ENCODE measurements at places on chromosomes 3 and 15.

GRCh38 chr3:86161493-86161892 lies 829.5 kb downstream of the VGLL3 start:
- no peak for DNase-seq

GRCh38 chr3:60582288-60582687 lies 669.0 kb downstream of the FHIT start:
- DNase-seq, result no peak

DNA sequence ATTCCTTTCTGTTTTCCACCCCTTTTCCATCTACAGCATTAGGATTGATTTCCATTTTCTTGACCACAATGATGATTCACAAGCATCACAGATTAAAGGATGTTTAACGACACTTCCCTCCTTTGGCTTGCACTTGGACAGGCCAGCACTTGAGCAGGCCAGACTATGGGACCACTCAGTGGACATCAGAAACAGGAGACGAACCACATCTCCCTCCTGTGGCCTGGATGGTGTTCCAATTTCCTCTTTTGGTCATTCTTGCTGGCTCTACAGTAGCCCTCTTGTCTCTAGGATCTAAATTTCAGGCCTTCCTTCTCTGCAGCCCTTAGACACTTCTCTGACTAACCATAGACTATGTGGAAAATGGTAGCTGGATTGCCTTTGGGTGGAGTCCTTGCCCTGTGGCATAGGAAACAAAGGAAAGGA lies 78.8 kb upstream of the BOC start:
- DNase-seq, result no peak

DNA sequence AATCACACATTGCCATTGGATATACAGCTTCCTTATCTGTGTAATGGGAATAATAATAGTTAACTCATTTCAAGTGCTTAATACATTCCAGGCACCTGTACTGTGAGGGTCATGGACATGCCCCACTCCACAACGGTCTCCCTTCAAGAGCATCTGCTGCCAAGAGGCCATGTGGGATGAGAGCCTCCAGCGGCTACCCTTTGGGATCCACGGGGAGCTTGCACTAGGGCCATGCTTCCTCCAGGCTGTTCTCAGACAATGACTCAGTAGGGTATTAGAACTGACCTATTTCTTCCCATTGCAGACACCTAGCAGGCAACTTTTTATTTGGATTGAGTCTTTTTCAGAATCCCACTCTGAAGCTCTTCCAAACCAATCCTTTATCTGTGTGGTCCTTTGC lies 1078.9 kb downstream of the TUSC7 start:
- DNase-seq, result no peak

- DNase-seq, result no peak
Observed at GRCh38 chr3:116947148-116947547, 237.6 kb downstream of the TUSC7 start.

GRCh38 chr15:77807115-77807514 lies 174.4 kb upstream of the LINGO1 start:
- no peak for DNase-seq

DNA sequence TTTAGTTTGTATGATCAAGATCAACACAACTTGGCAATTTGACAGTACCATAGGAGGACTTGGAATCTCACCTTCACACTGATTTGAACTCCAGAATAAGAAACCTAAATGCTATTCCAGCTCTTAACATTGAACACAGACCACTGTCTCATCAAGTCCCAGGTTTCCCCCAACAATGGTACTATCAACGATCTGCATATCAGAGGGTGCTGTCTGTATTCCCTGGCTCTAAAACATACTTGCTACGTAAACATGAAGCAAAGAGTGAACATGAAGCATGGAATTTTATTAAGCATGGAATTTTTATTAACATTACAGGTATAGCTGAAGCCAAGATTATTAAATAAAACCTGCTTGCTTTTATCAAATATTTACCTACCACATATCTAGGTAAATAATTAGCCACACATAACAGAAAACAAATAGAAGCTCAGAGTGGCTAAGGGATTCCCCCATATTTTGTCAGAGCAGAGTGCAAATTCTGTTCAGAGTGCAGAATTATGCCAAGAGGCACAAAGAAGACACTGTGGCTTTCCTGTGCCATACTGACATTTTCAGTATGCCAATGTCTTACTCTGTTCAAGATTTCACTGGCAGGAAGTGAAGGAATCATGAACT lies 22.2 kb upstream of the RIOX2 start:
- DNase-seq, result no peak

- no peak for DNase-seq
Observed at GRCh38 chr3:72976281-72976741, 20.3 kb upstream of the PPP4R2 start.

GRCh38 chr3:149752051-149752787 lies at the start of gene COMMD2:
Gene COMMD2, minus strand, starts transcription at chr3:149752489. Its CDS starts 45 bp downstream, at chr3:149752444.
- peak; percentile 50 for DNase-seq

DNA sequence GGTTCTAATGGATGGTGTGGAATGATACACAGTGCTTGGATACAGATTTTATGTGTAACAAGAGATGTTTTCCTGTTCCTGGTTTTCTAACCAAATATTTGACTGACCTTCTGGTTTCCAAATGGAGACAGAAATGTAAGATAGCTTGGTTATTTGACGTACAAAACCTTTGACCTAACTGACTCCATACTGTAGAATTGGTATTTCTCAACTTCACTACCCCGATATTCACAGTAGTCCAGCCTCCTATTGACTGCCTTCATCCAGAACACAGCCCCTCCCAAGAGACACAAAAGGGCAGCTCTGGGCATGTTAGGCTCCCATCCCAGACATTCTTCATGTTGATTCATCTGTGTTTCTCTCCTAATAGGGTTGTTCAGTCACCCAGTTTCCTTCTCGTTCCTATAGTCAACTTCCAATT lies 33.4 kb downstream of the MYO1E start:
- no peak for DNase-seq

DNA sequence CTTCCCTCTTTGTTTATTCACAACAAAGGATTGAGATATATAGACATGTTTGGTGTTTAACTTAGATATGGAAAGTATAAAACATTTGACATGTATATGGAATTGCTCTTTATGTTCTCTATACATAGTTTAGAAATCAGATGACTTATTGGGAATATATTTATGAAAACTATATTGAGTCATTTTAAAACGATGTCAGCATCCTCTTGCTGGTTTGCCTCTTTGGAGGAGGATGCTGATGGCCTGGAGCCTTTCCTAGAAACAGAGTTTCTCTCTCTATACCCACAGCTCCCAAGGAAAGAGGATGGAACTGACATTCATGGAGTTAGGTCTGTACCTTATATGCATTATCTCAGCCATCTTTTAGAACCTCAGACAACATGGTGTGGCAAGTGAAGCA lies 40.3 kb downstream of the ZBTB38 start:
- no peak for DNase-seq

- DNase-seq, result peak; percentile 19
Observed at GRCh38 chr15:90001062-90001682, at the start of gene ZNF710. Gene ZNF710, plus strand, starts transcription at chr15:90001324. Its CDS starts 65,814 bp downstream, at chr15:90067138.

DNA sequence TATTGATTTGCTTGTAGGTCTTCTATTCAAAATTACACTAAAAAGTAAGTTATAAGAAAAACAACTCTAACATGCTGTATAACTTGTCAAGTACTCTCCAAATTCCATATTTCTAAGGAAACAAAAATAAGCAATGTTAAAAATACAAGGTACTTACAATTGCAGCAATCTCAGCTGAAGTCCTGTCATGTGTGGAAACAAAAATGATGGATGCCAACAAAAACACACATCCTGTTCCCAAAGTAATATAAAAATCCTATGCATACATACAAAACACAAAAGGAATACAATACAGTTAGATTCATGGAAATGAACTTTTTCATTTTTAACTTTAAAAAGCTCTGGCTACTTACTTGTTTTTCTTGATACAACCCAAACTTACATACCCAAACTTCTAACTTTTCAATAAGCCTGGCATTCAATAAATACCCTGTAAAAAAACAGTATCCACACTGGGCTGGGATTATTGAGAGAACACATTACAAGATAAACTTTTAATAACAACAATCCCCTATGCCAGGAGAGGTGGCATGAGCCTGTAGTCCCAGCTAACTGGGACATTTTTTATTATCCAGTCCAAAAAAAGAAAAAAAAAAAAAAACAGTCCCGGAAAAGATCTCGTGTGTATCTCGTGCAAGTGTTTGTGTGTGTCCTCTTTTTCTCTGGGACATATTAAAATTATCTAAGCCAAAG lies 14.7 kb downstream of the CMTM6 start:
- no peak for DNase-seq

DNA sequence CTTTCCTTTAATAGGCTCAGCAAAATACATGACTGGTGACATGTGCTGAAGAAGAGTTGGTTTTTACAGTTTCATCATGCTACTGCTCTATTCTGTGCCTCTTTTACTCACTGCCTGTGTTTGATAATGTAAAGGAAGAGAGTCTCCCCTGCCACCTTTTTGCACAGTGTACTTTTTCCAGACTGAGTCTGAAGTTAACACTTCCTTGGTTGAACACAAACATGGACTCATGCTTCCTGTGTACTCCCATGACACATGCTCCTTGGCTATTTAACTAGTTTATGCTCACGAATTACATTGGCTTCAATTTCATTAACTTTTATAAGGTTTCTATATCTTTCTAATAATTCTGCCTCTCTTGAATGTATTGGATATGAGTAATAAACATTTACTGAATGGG lies 396.1 kb downstream of the VGLL3 start:
- no peak for DNase-seq

- no peak for DNase-seq
Observed at GRCh38 chr15:79130535-79131130, 40.1 kb upstream of the RASGRF1 start.

GRCh38 chr3:150564243-150564642 lies 17.7 kb downstream of the EIF2A start:
- no peak for DNase-seq

GRCh38 chr3:43505351-43505750 lies 116.5 kb downstream of the ANO10 start:
- no peak for DNase-seq

DNA sequence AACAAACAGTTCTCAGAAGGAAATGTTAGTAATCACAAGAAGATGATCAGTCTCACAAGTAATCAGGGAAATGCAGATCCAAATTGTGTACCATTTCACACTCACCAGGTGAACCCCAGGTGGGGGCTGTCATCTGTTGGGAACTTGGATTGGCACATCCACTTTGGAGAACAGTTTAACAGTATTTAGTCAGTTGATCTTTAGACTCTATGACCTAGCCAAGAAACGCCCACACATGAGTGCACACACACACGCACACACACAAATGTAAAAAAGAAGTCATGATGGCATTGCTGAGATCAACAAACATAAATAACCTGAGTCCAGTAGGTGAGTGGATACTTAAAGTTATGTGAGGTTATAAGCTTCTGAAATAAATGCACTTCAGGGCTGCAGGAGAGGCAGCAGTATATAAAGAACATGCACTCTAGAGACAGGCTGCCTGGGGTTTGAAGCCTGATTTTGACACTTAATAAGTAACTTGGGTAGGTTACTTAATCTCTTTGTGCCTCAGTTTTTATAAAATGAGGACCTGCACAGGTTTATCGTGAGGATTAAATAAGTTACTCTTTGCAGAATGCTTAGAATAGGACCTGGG lies 17.7 kb downstream of the ACVR2B start:
- DNase-seq, result no peak

DNA sequence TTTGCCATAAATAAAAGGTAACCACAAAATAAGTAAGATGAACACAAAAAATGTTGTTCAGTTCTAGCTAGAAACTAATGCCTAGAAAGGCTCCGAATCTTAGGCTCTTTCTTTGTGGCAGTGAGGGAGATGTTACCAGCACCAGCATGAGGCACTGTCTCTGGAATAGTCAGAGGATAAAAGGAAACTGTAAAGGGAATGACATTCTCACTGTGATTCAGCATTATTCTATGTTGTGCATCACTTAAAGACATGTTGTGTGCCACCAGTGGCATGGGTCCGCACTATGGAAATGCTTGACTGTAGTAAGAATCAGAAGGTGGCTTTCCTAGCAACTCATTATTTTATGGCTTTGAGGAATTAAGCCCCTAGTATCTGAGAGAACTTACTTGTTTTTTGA lies 70.8 kb downstream of the SEC22A start:
- DNase-seq, result no peak

- DNase-seq, result no peak
Observed at GRCh38 chr3:160180581-160181216, 44.5 kb upstream of the C3orf80 start.

DNA sequence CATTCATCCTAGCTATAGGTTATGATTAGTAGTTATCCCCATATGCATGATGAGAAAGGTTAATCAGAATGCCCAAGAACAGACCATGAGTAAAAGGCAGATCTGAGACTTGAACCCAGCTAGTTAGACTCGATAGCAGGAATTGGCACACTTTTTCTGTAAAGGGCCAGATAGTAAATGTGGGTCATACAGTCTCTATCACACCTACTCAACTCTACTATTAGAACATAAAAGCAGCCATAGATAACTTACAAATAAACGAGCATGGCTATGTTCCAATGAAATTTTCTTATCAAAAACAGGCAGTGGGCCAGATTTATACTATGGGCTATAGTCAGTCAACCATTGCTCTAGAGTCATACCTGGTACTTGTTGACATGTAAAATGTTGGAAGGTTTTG lies 24.6 kb downstream of the POLG start:
- no peak for DNase-seq

DNA sequence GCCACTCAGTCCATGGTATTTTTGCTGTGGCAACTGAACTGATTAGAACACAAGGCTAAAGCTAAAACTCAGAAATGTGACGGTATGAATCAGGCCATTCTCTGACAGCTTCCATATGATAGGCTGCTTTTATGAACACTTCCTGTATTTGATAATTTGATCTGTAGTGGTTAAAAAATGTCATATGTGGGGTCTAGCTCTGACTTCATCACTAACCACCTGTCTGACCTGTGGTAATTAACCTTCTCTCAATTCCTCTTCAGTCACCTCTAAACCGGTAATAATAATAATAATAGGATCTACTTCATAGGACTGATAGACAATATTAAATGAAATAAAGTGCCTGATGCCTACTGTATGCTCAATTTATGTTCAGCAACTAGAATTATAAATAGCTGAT lies 223.2 kb downstream of the MBNL1 start:
- no peak for DNase-seq

- no peak for DNase-seq
Observed at GRCh38 chr15:69735121-69735520, 282.5 kb downstream of the RPLP1 start.

- no peak for DNase-seq
Observed at GRCh38 chr3:60095930-60096329, 1046.1 kb upstream of the CFAP20DC start.

DNA sequence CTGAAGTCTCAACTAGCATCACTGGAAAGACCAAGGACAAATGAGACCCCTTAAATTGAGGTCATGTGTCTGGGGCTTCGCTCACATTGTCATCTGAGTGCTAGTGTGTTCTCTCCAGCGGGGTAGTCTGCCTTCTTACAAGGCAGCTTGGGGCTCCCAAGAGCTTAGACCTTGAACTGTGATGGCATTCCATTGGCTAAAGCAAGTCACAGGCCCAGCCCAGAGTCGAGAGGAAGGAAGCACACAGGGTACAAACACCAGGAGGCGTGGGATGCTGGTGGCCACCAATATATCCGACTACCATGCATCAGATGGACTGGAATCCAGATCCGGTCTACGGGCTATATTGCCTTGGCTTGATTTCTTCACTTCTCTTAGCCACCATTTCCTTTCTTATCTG lies 31.5 kb upstream of the DYNC1LI1 start:
- no peak for DNase-seq

Data from T-helper 17 cell (primary cell).